ENCODE measurements at places on chromosomes 13 and 19.

- no peak for DNase-seq
Measured at GRCh38 chr13:108365255-108365654, 95.7 kb downstream of the TNFSF13B start.

GRCh38 chr19:31671411-31672035, 322.3 kb upstream of the TSHZ3 start:
- DNase-seq = no peak

- no peak for DNase-seq
Measured at GRCh38 chr19:48645620-48646000, 377 bp downstream of the CA11 start.

GRCh38 chr13:90427322-90428272, 919.9 kb upstream of the MIR17HG start:
- DNase-seq = no peak

DNA sequence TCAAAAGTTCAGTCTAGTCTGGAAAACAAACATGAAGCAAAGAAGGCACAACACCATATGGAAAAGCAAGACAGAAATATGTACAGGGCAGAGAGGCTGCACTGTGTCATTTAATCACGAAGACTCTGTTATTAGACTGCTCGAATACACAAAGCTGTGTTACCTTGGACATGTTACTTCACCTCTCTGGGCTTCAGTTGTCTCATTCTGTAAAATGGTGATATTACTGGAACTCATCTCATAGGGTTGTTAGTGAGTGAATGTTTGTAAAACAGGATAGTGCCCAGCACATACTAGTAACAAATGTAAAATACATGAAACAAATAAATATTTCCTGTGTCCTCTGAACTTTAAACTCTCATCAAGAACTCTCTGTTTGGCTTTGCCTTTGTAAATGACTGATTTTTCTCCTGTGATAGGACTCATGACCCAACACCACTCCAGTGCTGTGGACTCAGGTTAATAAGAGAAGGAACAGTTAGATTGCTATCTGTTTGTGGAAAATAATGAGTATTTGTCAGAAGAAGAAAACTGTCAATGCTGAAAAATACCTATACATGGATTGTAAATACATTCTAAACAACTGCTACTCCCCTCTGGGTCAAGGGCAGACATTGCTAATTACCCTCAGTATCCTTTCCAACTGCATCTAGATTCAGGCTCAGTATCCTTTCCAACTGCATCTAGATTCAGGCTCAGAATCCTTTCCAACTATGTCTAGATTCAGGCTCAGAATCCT, 62.3 kb downstream of the ZIC5 start:
- DNase-seq = no peak

- DNase-seq = no peak
Measured at GRCh38 chr13:98873377-98874028, 104.4 kb downstream of the DOCK9 start.

GRCh38 chr19:40552848-40553247, 23.8 kb upstream of the SHKBP1 start:
- no peak for DNase-seq

DNA sequence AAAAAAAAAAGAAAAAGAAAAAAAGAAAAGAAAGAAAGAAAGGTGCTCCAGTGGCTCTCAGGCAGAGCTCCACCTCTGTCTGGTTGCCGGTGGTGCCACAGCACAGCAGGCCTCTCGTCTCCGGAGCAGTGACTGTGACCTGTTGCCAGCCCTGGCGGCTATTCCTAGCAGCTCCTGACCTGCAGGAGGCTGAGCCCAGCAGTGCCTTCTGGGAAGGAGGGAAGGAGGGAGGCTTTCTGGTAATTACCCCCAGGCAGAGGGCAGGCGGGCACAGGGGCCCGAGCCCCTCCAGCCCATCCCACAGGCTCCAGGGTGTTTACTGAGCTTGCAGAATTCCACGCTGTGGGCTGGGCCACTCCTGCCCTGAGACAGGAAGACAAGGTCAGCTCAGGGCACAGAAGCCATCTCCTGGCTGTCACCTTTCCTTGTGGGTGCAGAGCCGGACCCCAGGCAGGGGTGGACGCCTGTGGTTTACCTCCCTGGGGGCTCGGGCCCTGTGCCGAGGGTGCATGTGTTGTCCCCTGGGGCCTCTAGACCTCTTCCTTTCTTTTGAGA, 77.9 kb downstream of the GNG7 start:
- peak; percentile 69 for DNase-seq

- peak; percentile 85 for DNase-seq
Measured at GRCh38 chr13:28494778-28495537, at the start of gene FLT1. Gene FLT1, minus strand, starts transcription at chr13:28495128. Its CDS starts 285 bp downstream, at chr13:28494843.

DNA sequence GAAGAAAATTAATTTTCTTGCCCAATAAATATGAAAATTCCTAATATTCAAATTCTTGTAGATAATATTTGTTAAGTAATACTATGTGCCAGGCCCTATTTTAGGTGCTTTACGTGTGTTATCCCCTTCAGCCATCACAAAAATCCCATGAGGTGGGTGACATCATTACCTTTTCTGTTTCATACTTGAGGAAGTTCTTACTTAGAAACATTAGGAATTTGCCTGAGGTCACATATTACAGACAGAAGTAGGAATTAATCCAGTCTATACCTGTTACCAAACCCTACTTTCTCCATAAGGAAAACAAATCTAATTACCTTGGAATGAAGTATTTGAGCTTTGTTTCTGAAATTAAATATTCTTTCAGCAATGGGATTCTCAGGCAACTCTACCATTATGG, 336.1 kb downstream of the GPC6 start:
- no peak for DNase-seq

GRCh38 chr13:30802953-30803478, 67.7 kb downstream of the ALOX5AP start:
- DNase-seq = peak; percentile 91

GRCh38 chr13:21333186-21333585, 125.9 kb downstream of the ZDHHC20 start:
- no peak for DNase-seq

DNA sequence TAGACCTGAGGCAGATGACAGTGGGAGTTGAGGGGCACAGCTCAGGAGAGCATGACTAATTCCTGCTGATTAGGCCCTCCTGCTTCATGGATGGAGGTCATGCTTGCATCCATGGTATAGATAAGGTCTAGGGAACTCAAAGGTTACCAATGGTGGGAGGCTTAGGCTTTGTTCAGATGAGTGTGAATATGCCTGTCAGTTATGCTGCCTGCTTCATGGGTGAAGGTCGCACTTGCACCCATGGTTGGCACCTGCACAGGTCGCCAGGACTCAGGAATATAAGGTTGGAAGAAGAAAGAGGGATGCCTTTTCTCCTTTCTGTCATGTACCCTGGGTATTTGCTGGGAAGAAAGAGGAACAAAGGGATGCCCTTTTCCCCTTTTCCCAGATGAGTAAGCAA, 53.4 kb upstream of the GJB6 start:
- no peak for DNase-seq

DNA sequence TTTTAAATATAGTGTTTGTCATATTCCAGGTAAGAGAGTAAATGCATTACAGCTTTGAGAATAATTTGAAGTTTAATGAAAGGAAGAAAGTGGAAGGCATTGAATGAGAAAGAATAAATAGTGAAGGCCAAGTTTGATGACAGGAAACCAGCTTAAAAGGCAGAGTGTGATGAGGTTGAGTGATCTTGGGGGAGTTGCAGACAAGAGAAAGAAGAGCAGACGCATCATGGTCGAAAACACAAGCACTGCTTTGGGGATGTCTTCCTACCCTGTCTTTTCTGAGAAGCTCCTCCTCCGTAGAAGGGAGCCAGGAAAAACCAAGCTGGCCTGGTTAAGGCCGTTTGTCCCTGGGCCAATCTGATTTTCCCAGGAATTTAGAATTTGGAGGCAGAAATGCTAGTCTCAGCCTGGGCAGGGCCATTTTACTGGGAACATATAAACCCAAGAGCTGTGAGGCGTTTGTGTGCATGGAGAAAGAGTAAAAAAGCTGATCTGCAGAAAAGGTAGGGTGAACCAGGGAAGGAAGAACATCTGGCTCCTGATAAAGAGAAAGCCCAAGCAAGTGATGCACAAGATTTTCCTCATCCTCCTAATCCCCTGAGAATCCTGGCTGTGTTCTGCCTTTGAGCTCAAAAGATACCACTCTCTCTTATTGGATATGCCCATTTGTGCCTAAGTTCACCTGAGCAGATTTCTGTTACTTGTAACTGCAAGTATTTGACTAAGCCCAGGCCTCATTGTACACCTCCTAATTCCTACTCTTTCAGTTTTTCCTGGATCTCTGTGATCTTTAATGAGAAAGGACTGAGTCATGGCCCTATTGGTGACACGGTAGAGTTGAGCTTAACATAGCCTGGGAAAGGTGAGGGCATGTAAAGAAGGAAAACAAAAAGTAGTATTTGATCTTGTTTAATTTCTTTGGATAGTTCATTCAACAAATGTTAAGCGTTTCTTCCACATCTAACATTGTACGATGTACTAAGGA, 80.0 kb downstream of the WDFY2 start:
- DNase-seq = peak; percentile 29

Data from left cardiac atrium (tissue), 4 donors.